ENCODE measurements at places on chromosomes 4 and X.

GRCh38 chrX:116667346-116668134, 204.8 kb upstream of the CT83 start:
- no peak for DNase-seq

DNA sequence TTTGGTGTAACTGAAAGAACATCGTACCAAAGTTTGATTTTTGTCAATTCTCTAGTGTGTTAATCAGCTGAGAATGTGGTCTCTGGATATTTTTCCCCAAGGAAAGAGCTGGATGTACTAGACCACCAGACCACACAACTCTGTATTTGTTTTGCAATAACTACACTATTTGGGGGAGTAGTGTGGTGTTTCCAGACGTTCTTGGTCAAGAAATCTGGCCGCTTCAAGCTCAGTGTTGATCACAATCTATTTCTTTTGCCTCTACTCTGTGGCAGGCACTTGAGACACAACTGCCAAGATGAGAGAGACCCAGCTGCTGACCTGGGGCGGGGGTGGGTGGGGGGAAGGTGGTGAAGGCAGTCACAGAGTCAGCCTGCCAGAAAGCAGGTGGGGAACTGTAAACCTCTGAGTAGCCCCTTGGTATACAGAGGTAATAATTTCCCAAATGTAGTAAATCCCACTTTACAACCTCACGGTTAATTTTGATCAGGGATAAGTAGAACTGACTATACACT, 30.6 kb downstream of the PTTG2 start:
- DNase-seq: no peak

GRCh38 chrX:40975951-40976350, 109.3 kb upstream of the USP9X start:
- DNase-seq: no peak

GRCh38 chrX:13474164-13474516, 95.3 kb upstream of the EGFL6 start:
- DNase-seq: no peak

DNA sequence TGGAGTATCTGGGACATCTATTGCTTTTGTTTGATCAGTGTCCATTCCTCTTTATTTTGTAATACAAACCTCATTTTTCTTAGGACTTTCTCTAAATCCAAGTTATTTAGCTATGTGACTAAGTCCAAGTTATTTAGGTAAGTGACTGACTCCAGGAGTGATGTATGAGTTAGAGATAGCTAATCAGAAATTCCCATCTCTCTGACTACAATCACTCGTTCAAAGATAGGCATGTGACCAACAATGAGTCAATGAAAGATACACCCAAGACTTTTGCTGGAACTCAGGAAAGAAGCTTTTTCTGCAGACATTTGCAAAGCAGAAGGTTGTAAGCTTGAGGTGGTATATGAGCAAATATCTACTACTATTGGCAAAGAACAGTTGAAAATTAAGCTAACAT, 72.5 kb upstream of the KCNIP4 start:
- DNase-seq: no peak

DNA sequence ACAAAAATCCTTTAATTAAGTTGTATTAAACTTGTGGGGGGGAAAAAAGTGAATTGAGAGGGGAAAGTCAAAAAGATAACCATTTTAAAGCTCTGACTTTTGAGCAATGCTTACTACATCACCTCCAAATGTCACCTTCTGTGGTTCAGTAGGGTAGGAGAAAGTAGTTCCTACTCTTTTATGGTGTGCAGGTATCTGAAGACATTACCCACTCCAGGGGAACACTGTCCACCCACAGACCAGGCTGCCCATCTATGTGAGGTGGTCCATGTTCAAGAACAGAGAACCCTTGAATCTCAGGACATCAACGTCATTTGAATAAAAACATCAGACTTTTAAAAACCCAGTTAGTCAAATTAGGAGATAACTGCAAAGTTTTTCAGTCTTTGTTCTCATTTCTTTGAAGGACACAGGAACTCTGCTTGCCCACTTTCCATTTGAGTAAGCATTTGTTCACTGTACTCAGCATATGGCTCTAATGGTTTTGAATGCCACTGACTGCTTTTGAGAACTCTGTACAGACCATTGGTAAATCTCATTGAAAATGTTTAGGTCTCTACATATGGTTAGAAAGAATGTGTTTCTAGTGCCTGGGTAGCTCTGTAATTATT, 18.4 kb downstream of the NMU start:
- DNase-seq: no peak

GRCh38 chr4:128315756-128316520, 28.3 kb upstream of the PGRMC2 start:
- no peak for DNase-seq

GRCh38 chr4:972651-973424, 531 bp downstream of the DGKQ start:
- DNase-seq: peak; percentile 44

GRCh38 chr4:183211533-183211932, 108.5 kb downstream of the CLDN22 start:
- no peak for DNase-seq

- no peak for DNase-seq
Measured at GRCh38 chr4:82394896-82395295, 21.1 kb upstream of the HNRNPD start.

DNA sequence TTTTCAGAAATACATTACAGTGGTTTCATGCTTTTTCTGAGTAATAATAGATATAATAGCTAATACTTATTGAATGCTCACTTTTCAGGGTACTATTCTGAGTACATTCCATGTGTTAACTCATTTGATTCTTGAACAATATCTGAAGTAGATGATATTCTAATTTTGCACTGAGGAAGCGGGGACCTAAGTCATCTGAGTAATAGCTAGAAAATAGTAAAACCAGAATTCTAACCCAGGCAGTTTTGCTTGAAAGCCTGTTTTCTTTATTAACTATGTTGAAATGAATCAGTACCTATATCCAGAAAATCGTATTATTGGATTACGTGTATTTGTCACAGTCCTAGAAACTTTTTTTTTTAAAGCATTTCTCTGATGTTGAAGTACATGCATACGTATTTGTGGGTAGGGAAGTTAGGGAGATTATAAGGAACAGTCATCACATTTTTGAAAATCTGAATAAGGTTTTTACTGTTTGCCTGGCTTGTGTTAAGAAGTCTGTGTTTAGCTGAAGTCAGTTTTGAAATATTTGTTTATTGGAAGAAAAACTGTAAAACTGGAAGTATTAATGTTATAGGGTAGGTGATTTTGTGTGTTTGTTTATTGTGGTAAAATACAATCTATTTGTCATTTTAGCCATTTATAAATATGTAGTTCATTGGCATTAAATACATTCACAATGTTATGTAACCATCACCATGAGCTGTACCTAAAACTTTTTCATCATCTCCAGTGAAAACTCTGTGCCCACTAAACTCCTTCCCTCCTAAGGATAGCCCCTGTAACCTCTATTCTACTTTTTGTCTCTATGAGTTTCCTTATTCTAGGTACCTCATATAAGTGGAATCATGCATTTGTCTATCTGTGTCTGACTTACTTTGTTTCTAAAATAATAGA, 55.3 kb downstream of the FIP1L1 start:
- no peak for DNase-seq

DNA sequence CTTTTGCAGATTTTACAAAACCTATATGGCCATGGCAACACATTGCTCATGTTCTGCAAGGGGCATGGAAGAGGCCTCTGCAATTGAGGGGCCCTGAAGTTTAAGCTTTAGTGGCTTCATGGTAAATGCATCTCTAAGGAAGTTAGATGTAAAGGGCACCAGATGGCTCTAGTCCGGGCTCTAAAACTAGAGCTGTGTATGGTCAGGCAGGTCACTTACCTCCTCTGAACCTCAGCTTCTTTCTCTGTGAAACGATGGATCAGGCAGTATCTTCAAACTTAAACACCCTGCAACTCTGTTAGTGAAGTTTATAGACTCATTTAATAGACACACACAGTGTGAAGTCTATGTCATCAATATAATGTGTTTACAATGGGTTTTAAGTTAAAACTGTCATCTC, 10.0 kb downstream of the MAGEB17 start:
- no peak for DNase-seq

GRCh38 chrX:49919617-49920016, 2.8 kb upstream of the CLCN5 start:
- DNase-seq: peak; percentile 4

DNA sequence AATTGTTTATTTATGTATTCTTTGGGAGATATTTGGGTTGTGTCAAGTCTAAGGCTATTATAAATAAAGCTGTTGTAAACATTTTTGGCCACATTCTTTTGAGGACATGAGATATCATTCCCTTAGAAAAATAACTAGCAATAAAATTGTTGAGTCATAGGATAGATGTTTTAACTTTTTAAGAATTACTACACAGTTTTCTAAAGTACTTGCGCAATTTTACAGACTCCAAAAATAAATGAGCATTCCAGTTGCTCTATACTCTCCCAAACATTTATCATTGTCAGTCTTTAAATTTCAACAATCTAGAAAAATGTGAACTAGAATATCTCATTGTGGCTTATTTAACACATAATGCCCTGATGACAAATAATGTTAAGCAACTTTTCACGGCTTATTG, 189.1 kb upstream of the ADGRL3 start:
- DNase-seq: peak; percentile 3

DNA sequence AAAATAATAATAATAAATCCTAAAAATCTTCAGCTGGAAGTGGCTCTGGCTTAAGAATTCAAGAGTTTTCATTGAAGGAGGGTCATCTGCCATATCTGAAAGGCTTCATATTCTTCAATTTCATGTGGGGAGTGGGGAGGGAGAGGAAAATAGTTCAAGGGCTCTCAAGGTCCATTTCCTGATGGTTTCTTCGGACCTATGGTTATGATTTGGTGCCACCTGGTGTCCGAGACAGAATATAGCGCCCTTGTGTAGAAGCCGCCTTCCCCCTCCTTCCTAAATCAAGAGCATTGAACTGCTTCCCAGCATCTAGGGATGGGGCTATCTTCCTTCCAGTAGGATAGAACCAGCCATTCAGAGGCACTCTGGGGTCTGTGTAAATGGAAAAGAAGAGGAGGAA, 34.3 kb downstream of the NLGN3 start:
- DNase-seq: peak; percentile 70

DNA sequence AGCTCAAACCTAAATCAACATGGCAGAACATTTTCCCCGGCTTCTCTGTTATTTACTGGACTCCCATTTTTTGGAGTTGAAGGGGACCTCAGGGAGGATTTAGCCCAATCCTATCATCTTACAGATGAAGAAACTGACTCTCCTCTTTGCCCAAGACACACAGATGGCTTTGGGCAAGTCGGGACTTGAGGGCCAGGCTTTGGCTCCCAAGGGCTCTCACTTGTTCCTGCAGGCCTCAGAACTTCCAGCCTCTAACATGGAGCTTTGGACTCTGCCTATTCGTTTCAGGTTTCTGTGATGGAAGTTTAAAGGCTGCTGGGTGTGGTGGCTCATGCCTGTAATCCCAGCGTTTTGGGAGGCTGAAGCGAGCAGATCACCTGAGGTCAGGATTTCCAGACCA, 59.5 kb downstream of the RHOH start:
- no peak for DNase-seq

DNA sequence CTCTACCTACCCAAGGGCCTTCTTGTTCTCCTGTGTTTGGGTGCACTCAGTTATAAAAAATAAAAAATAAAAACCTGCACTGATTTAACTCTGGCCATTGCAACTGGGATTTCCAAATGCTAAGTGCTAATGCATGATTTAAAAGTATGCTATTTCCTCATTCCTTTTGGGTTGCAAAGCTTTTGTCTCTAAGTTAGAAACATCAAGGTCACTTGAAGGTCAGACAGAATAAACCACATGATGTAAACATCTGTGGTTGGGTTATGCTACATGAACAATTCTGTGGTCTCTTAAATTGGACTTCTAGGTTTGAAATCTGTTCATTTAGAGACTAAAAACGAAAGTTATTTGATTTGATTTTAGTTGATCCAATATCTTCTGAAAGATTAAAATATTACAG, 1547.4 kb upstream of the TENM3 start:
- peak; percentile 41 for DNase-seq

GRCh38 chrX:38154340-38154739, 66.3 kb downstream of the SRPX start:
- no peak for DNase-seq

DNA sequence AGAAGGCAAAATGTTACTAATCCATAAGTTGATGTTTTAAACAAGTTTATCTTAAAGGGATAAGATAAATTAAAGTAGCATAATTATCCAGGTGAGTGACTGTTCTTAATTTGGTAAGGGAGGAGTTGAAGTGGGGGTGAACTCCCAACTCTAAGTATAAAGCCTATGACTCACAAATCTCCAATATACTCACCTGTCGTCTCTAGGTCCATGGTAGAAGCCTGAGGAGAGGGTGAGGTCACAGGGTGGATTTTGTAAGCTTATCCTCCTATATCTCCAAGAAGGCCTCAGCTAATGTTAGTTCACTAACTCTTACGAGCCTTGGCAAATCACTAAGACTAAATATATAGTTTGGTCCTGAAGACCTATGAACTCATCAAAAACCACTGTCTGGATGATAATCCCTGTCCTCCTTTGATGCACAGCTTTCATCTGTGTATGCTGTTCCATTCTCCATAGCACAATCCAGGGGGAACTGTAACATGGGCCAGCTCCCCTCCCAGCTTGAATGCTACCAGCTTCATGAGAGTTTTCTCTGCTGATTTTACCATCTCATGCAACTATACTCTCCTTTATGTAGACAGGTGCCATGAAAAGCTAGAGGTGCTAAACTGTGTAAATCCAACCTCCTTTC, 158.7 kb downstream of the BTC start:
- DNase-seq: no peak

All from HTR-8/SVneo (cell line).